8988T (cell line): ENCODE measurements at places on chromosomes 12 and 14.

- DNase-seq, result no peak
Observed at GRCh38 chr14:92874962-92875661, 47.8 kb upstream of the CHGA start.

DNA sequence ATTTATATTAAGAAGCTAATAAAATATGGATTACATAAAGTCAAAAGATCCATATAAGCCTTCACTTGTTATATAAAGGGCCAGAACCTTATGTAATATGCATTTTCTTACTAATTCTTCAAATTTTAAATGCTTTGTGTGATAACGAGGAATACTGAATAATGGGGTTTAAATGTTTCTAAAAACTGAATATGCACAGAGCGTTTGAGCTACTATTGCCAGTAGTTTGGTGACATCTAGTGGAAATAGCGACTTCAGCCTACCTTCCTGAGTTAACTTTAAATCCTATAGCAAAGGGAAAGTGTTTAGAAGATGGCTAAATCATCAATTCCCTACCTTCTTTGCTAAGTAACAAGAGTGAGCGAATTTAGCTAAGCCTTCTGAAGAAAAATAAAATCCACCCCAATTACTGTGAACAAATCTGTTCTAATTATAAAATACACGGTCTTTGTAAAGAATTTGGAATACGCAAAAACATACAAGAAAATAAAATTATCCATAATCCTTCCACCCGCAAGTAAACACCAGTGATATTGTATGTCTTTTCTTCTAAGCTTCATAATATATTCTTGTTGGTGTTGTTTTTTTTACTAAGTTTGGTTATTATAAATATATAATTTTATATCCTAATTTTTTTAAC is 115.5 kb upstream of the G2E3 start:
- DNase-seq, result no peak

DNA sequence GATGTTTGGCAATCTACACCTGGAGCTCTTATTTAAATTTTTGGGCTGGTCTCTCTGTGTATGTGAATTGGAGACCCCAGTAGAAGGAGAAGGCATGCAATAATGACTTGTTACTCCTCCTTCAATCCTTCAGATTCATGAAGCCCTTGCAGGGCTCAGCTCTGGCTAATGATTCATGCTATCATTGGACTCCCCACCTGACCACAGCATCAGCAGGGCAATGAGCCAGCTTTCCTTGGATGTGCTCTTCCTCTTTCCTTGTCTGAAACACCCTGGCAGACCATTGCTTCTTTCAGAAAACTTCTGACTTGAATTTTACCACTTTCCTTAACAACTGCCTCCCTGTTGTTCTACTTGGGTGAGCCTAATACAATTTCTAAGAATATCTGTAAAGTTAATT is 1019.2 kb downstream of the AACS start:
- no peak for DNase-seq

GRCh38 chr12:401235-402028 is at the start of gene CCDC77:
CCDC77 (plus strand) TSS chr12:401644; CDS start chr12:409384, 7,740 bp downstream.
- peak; percentile 21 for DNase-seq

DNA sequence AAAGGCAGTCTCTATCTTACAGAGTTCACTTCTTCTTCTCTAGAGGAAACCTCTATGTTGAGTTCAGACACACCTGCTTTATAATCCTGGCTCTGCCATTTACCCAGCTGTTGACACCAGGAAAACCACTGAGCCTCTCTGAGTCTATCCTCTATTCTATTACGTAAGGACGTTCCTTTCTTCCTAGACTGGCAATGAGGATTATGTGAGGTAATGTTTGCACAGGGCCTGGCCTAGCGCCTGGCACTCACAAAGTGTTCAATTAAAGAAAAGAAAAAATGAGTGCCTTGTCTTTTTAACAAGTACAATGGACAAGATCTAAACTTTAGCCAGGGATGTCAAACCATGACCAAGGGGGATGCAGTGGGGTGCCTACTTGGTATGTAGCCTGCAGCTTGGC is 641.9 kb upstream of the TBX3 start:
- no peak for DNase-seq

DNA sequence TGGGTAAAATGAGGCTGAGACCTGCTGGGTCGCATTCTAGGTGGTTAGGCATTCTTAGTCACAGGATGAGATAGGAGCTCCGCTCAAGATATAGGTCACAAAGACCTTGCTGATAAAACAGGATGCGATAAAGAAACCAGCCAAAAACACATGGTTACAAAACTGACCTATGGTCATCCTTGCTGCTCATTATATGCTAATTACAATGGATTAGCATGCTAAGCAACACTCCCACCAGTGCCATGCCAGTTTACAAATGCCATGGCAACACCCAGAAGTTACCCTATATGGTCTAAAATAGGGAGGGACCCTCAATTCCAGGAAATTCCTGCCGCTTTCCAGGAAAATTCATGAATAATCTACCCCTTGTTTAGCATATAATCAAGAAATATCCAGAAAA is 132.4 kb downstream of the BRMS1L start:
- no peak for DNase-seq

DNA sequence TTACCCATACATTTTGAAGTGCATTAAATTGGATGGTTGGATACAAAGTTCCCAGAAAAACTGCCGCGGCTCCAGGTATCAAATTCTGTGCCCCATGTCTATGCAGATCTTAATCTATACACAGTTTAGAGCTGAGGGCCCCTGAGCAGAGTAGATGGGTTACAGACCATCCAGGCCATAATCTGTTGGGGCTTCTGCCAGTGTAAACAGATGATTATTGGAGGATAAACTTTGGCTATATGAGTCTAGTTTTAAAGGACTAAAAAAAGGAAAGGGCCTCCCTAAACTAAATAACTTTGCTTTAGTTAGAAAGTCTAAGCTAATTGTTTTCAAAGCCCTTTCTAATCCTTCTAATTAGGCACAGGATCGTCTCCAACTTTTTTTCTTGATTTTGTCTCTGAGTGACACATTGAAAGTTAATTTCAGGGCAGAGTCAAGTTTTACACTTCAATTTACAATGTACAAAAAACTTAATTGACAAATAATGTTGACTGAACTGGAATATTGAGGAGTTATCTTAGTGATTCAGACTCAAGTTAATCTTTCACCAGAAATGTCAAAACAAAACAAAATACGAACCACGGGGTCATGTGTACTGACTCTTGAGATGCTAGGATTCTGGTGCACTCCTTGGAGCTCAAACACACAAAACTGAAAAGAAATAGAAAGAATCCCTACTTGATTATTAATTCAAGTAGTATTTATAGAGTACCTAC is 133.9 kb upstream of the SCAF11 start:
- no peak for DNase-seq

DNA sequence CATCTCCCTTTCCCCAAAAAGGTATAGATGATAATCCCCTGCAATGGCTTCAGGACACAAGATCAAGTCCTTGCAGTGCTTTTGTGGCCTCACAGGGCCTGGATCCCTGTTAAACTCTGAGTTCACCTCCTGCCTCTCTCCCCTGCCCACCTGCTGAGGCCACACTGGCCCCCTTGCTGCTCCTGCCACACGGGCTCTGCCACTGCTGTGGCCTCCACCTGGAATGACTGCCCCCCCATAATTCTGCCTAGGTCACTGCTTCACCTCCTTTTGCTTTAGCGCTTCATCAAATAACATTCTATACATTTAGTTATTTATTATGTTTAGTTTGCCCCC is 653 bp upstream of the IFI27 start:
- DNase-seq, result no peak

DNA sequence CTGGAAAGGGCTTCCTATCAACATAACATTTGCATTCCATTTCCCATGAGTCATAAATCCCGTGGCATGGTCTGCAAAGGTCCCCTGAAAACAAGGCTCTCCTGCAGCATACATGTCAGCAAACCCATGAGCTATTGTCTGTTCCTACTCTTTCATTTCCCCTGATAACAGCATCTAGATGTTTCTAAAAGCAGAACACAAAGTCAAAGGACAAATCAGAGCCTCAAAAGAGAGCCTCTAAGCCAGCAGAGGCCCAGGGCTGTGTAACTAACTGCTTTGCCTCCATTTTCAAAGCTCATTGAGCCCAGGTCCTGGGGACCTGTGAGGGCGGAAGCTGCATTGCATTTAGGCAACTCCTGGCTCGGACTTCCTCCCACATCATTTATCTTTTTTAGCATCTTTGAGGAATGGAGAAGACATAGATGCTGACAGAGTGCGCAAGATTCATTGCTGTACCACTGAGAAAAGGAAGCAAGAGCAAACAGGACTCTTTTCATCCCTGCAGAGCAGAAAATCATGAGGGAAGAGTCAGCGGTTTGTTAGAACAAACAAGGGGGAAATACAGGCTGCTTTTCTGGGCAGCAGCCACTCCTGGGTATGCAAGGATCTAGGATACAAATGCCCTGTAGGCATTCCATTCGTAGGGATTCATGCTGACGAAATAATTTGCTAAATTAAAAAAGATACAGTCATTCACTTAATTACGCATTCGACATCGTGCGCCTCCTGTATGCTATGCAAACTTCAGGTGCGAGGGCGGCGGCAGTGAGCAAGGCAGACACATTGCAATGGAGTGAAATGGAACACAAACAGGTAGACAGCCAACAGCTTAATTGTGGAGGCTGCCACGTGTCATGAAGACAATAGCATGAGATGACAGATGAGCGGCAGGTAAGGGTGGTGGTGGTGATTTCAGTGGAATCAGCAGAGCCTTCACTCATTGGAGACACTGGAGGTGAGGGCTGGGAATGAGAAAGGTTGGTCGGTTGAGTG is 131.0 kb downstream of the TMEM132D start:
- no peak for DNase-seq

GRCh38 chr14:41872931-41873685 is 266.4 kb downstream of the LRFN5 start:
- DNase-seq, result no peak

DNA sequence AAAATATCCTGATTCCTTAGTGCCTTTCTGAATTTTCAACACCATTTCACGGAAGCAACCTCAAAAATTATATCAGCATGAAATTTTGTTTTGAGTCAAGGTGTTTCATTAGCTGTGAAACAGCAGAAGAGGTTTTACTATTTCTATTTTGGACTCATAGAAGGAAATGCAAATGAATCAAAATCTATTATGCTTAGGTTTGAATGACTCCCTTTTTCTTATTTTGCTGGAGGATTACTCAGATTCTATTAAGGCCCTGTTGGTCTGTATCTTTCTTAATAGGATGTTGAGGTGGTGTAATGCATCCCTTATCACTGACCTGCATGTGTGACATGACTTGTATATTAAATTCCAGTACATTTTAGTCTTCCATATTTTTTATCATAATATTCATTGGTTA is 165.8 kb downstream of the TMTC2 start:
- DNase-seq, result no peak

DNA sequence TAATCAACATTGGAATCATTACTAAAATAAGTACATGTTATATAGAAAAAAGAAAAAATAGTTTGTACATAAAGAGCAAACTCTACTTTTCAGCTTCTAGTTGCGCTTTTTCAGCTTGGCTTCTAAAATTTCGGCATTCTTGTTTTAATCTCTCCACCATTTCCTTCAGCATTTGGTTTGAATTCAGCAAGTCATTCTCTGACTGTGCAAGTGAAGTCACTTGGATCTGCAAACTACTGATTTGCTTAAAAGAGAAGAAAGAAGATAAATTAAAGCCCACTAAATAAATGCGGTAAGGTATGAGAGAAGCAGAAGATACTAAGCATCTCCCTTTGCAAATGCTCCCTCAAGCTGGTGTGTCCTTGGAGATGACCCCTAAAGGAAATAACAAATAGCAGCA is 126.3 kb downstream of the CEP83 start:
- DNase-seq, result no peak

GRCh38 chr14:101018561-101019290 is 115.2 kb upstream of the RTL1 start:
- no peak for DNase-seq

DNA sequence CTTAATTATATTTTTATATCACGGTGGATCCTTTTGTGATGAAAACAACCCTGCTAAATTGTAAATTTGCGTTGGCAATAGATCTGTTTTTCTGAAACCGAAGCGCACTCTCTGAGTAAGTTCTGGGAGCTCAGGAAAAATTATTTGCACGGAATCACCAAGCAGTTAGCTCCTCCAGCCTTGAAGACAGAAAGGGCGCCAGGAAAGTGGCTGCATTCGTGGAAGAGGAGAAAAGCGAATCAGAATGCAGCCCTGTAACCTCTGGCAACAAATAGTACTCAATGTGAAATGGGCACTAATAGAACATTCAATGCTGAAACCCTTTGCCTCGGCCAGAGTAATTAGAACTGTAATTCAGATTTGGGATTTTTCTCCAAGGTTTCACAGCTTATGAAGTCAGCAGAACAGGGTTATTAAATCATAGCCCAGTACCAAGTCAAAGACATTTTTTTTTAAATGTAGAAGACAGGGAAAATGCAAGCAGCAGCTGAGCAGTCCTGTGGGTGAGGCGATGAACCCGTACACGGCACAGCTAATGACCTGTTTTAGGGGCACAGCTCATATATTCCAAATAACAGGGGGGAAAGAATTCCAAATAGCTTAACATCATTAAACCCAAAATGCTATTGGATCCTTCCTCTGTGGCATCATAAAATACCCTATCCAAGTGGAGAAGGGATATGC is 251.4 kb downstream of the EGLN3 start:
- DNase-seq, result no peak

- no peak for DNase-seq
Observed at GRCh38 chr12:8987685-8988084, 1.7 kb upstream of the KLRG1 start.

DNA sequence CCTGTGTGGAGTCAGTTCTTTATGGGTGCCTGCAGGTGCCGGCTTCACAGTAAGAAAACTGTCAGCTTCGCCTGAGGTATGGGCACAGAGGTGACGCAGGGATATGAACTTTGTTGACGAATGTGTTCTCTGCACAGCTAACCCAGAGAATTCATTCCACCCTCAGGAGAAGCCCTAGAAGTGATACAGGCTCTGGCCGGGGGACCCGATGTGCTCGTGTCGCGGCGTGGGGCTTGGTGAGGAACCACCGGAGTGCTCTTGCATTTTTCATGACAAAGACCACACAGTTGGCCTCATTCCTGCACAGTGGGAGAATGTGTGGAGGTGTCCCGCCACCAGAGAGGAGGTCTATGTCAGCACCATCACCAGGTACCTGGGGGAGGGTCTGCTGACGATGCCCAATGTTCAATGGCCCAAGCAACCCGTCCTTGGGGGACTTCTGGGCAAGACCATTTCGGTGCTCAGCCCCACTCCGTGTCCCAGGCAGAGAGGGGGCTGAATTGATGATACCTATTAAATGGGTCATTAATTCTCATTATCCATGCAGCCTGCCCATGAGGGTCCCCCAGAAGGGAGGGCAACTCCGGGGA is 147.5 kb upstream of the RTL1 start:
- no peak for DNase-seq

GRCh38 chr12:95498968-95499367 is 25.0 kb downstream of the METAP2 start:
- DNase-seq, result no peak

GRCh38 chr12:3150931-3151835 is 74.0 kb downstream of the TSPAN9 start:
- DNase-seq, result no peak
